ENCODE measurements at places on chromosomes 5 and 9.

- DNase-seq = no peak
Observed at GRCh38 chr9:76626141-76626540, 138.1 kb upstream of the PCA3 start.

GRCh38 chr5:121658221-121658620, 193.5 kb upstream of the FTMT start:
- DNase-seq = no peak

GRCh38 chr9:81318571-81318970, 370.8 kb downstream of the TLE1 start:
- no peak for DNase-seq

DNA sequence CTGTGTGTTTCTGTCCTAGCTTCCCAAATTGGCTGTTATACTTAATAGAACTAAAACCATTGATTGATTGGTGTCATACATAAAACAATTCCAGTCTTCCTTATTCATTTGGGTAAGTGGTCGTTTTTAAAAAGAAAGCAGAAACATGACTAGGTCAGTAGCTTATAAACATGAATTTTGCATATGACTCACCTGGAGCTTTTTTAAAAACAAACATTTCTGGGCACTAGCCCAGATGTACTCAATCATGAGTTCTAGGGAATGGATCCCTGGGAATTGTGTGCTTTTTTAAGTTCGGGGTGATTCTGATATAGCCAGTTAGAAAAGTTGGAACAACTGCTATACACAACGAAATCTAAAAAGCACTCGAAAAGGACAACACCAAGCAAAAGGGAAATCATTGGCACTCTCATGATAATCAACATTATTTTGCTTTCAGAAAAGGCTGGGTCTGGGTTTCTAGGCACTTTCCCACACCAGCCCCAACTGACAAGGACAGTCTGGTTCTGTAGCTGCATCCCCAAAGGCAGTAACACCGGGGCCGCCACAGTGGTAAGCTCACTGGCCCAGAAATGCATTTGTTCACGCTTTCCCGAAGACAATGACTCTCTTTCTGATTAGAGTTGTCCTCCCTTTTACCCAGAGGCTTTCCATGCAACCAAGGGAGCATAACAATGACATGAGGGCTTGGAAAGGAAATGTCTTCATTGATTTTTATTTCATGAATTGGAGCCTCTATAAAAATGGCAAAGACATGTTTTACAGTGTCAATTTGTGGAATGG, 664.9 kb upstream of the WWC1 start:
- DNase-seq = no peak

DNA sequence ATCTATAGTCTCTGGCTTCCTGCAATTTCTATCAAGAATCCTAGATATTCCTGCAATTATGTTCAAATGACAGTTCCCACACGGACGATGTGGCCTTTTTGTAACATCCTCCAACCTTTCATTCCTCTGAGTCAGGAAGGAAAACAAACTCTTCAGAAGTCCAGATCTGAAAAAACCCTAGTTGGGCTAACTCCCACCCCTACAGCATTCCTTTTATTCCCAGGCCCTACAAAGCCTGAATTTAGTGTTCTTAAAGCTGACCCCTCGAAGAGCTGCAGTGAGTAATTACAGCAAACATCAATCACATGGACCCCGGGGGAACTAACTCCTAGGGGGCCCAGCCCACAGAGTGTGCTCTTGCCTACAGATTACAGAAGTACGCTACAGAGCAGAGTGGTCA, 99.7 kb downstream of the SERINC5 start:
- DNase-seq = no peak

DNA sequence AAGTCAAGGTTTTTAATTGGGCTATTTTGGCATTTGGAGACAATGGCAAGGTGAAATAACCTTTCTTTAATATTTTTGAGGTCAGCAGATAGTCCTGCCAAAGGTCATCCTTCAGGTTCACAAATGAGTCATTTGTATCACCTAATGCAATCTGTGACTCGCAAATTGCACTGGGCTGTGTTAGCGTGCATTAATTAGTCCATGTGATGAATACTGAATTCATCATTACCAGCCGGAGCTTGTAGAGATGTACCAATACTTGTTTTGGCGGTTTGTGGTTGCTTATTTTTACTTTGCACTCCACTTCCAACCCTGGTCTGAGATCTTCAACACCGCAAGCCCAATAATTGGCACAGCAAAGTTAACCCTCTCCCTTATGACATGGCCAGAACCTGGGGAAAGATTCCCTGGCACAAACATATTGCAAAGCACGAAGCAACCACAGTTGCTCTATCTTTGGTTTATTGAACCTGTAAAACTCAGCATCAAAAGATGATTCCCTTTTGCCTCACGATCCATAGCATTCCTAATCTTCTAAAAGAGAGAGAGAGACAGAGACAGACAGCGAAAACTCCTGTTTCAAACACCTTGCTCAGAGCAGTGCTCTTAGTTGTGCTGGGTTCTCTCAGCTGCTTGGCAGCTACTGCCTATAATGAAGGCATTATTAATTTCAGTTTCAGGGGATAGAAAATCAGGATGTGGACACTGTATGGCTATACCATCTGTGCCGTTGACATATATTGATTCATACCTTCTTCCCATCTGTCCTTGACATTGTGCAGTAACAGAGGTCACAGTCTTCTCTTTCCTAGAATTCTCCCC, 178.1 kb downstream of the EBF1 start:
- no peak for DNase-seq

DNA sequence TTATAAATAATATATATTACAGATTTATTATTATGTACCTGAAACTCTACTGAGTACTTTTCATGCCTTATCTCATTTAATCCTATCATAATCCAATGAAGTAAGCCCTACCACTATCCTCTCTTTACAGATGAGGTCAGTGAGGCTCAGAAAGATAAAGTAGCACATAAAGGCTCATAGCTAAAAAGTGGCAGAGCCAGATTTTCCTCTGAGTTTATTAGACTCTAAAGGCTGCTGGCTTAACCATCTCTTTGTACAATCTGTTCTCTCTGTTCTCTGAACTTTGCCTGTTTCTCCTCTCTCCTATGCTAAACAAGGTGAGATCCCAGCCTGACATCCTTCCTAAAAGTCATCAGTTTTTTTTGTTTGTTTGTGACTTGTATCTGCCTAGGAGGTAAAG, 311.2 kb downstream of the KCTD16 start:
- DNase-seq = no peak

GRCh38 chr5:144203750-144204596, 33.3 kb downstream of the KCTD16 start:
- DNase-seq = no peak

DNA sequence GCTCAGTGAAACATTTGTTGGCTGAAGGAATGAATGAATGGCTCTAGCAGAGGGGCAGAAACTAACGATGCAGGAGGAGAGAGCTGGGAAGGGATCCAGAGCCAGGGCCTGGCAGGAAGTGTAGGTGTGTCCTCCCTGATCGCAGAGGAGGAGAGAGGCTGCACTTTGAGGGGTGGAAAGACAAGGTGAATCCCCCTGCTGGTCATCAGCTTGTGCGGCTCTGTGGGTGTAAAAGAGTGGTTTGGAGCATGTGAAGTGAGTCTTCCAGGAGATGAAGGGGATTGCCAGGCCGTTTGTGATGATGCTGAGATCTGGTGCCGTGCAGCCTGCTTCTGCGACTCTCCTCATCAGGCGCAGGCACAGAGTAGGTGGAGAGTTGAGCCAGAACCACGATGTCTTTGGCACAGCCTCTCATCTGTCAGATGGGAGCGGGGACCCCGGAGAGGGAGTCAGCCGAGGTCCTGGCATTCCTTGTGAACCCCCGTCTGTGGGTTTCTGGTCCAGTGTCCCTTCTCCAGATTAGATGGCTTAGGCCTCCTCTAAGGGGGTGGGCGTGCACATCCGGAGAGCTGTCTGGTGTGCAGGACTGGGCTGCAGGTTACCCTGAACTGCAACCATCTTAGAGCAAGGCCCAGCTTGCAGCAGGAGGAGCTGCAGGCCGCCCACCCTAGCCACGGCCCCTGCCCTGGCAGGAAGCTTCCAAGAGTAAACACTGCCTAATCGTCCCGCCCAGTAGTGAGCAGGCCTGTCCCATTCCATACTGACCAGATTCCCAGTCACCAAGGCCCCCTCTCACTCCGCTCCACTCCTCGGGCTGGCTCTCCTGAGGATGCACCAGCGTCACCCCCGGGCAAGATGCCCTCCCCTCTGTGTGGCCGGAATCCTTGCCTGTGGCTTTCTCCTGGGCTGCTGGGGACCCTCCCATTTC, at the start of gene ADAMTS13:
ADAMTS13 (plus strand) TSS at position 753 of the 928 bp plus-strand sequence; CDS start at position 830, 77 bp downstream.
- no peak for DNase-seq

GRCh38 chr9:130476151-130476730, 31.5 kb downstream of the ASS1 start:
- DNase-seq = no peak

DNA sequence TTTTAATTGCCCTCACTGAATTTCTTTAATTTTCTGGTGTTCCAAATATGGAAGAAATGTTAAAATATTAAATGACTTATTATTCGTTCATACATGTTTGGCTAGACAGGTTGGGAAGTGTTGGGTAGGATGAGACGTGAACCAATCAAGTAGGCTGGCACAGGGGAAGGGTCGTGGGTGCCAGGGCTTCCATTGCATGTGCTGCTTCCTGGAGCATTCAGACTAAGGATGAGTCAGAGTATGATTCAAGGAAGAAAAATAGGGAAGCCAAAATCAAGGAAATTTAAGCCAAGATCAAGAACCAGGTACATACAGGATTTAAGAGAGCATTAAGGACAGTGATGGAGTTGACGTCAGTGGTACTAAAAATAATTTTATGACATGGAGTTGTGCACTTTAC, 2068.0 kb downstream of the MAT2B start:
- no peak for DNase-seq

DNA sequence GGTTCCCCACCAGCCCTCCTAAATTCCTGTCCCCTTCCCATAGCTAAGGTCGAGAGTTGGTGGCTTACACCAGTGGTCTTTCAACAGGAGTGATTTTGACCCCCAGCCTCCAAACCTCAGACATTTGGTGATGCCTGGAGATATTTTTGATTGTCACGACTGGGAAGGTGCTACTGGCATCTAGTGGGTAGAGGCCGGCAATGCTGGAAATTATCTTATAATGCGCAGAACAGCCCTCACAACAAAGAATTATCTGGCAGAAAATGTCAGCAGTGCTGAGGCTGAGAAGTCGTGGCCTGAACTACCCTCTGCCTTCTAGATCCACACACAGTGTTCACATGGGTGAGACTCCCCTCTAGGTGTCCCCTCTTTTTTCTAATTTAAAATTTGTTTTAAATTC, 69.6 kb downstream of the IL31RA start:
- no peak for DNase-seq

GRCh38 chr9:77455312-77455927, 192.7 kb downstream of the GNA14 start:
- DNase-seq = no peak

DNA sequence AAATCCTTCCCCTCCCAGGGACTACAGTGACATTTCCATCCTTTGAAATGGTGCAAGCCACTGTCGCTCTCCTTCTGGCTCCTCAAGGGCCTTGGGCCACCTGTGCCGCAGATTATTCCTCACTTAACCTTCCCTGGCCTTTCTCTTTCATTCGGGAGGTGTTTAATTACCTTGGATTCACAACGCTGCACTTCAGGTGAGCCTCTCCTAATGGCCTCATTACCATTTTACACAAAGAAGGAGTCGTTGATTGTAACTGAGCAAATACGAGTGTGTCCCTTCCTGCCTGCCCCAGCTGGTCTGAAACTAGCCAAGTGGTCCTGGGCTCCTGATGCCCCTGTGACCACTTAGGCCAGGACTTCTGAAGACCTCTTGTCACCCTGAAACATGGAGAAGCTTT, 205.0 kb downstream of the CRB2 start:
- DNase-seq = no peak

GRCh38 chr5:65766781-65767180, 44.8 kb downstream of the NLN start:
- no peak for DNase-seq

DNA sequence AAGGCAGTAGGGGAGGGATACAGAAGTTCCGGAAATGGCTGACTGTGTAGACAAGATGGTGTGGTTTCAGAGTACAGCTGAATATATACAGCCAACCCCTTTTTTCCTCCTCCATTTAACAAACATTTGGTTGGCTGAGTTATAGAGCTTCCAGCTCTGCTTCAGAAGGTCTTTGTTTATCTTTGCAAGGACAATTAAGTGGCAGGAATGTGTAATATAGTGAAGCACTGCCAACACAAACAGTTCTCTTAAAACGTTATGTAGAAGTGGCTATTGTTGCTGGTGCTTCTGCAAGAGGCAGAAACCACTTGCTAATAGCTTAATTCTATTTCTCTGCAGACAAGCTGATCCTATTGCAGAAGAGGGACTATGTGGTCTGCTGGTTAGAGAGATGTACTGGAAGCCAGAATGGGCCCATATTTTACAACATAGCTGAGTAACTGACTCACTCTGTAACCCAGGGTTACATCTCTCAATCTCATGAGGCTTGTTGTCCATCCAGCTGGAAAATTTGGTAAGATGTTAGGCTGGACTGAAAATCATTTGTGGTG, 62.7 kb upstream of the OSMR start:
- DNase-seq = no peak

DNA sequence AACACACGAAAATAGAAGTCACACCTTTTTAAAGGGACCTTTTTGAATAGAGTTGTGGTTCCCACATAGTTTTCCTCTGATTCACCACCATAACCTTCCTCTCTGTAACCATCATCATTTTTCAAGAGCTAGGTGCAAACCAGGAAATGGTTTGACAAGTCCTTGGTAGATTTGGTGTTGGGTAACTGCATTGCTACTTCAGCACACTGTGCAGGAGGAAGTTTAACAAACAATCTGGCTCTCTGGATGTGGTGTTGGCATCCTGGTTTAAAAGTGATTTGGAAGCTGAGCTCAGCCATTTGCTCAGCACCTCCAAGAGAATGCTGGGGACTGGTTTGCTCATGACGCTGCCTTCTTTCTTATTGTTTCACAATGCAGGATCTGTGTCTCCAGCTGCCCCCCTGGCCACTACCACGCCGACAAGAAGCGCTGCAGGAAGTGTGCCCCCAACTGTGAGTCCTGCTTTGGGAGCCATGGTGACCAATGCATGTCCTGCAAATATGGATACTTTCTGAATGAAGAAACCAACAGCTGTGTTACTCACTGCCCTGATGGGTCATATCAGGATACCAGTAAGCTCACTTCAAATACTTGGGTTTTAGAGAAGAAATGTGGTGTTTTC, 213.1 kb downstream of the RFK start:
- DNase-seq = no peak

Measured in stimulated activated CD8-positive, alpha-beta memory T cell treated with anti-CD3 and anti-CD28 coated beads, Interleukin-4, amount 100 ng/mL, for 4 hours (primary cell).